Stimulated activated CD4-positive, alpha-beta T cell treated with anti-CD3 and anti-CD28 coated beads, TNF-alpha, amount 100 ng/mL, for 1 hour (primary cell): ENCODE measurements at places on chromosomes 7 and 10.

DNA sequence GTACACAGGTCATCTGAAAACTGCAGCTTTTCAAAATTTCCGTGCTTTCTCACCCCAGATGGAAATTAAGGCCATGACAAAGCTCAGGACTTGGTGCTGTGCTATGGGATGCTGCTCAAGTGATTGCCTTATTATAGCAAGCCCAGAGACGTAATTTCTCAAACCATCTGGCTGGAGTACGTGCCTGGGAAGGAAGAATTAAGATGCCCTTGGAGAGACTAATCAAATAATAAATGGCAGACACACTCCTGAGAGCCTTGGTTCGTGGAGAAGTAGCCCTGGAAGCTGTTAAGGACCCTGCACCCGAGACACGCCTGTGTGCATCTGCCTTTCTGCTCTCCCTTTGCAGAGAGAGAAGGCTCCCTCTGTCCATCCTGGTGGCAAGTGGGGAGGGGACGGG is 38.3 kb upstream of the PRLHR start:
- no peak for DNase-seq

GRCh38 chr7:8147760-8148463 is 114.1 kb downstream of the ICA1 start:
- no peak for DNase-seq

DNA sequence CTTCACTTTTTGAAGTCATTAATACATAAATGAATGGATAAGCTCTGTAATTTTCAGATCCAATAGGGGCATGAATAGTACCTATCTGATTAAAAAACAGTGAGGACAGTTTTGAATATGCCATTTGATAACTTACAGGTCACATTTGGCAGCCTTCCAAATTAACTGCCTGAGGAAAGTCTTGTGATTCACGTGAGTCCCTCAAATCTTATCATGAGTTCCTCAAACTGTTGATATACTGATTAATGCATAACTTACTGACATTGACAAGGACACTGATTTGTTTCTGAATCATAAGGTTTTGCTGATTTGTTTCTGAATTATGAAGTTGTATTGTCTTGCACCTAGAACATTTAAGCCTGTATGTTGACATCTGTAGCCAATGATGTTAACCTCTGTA is 55.1 kb downstream of the ANKMY2 start:
- no peak for DNase-seq

DNA sequence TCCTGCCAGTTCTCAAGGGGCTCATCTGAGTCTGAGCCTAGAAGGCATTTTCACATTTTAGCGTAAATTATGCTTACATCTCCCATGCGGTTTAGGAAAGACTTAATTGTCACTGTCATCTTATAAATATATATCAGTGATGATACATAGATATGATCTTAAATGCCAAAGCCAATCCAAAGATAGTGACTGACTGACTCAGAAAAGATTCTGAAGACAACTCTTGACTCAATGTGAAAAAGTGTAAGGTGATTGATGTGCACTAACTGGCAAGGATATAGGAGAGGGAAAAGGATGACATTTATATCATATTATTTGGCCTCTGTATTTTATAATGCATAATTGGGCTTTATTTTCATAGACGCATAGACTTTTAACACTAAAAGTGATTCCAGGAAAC is 84.9 kb upstream of the LRRN3 start:
- DNase-seq = no peak

DNA sequence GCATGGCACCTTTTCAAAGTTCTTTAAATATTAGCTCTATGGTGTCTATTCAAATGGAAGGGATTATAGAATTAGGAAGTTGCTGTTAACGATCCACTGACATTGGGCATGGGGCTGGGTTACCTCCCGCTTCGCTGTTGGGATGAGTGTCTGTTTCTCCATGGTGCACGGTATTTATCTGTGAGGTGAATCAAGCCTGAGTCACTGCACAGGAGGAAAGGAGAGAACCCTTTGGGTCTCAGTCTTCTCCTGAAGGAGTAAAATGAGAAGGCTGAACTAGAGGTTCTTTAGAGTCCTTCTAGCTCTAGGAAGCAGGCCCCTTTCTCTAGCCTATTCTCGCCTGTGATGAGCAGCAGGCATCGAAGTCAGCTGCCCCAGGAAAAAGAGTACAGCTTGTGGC is 7.3 kb downstream of the JCAD start:
- no peak for DNase-seq

DNA sequence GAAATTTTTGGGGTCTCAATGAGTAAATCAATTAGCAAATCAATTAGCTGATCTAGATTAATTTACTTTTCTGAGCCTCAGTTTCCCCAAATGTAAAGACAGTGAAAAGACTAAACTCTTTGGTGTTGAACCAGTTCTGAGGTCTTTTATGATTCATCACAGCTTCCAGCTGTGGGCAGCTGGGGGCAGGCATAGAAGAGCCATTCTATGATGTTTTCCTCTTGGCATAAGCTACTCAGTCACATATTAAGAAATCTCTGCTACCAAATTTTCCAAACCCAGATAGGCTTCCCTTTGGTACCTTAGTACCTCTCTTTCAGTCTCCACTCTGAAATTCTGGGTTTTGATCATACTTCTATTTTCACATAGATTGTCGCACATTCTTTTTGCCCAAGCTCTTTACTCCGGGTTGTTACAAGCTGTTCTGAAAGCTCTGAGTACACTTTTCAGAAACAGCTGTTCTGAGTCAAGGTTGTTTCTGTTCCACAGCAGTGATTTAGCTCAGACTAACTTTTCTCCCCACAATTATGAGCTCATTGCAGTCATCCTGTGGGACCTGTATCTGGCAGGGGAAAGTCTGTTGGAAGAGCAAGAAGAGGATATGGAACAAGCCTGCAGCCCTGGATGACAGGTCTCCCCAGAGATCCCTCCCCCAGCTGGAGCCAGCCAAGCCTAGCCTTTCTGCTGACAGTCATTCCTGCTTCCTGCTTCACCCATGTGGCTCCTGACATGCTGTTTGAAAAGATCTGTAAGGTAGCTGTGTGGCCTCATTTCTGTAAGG is 599.6 kb upstream of the GHITM start:
- no peak for DNase-seq

DNA sequence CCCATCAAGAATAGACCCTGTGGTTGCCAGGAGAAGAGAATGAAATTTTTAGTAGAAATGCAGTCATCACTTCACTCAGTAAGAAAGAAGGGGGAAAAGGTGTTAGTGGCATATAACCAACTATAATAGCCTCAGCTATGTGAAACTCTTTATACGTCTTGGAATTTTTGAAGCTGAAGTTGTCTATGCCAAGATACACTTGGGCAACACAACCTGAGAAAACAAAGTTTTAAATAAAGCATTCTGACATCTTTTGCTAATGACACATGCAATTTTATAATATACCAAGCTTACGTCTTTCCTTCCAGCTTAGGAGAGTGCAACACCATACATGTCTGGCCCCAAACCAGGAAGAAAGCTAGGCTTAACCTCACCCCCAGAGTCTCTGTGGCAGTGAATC is 40.8 kb upstream of the ZNF438 start:
- no peak for DNase-seq
